ENCODE measurements at places on chromosomes 7 and 10. TPM values are rescaled to one million over a fixed set of nuclear protein-coding genes. Genes with fewer than 3 reads are reported as not detected.

- no peaks in the 10 kb centered on the region for H3K27me3 ChIP-seq
- H3K36me3 ChIP-seq = no peaks in the 10 kb centered on the region
- H3K4me1 ChIP-seq = no peaks in the 10 kb centered on the region
- no peak for DNase-seq
These were observed 92.7 kb downstream of the PARD3 start for GRCh38 chr10:34722404-34722803.

ZNF736 gene
- 21.8 TPM for total RNA-seq

COL26A1 gene
- not detected for total RNA-seq

DNA sequence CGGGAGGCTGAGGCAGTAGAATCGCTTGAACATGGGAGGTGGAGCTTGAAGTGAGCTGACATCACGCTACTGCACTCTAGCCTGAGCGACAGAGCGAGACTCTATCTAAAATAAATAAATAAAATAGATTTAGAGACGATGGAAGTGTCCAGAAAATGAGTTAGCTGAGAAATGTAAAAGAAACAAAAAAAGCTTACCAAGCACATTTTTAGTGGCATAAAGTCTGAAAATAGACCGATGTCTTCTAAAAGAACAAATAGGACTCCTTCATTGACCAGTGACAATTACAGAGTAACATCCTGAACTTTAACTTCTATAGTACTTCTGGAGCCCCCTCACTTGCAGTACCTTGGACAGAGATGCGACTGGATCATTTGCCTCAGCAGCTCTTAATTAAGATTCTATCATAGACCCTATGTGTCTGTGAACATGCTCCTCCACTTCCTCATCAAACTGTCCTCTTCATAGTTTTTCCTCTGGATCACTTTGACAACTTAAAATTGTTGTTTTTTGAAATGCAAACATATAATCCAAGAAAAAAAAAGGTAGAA lies 25.2 kb upstream of the SRPK2 start:
- no peaks in the 10 kb centered on the region for H3K27me3 ChIP-seq
- DNase-seq = no peak
- H3K4me1 ChIP-seq = no peaks in the 10 kb centered on the region
- H3K27ac ChIP-seq = no peak overlapping the region
- no peak overlapping the region for H3K4me3 ChIP-seq

GRCh38 chr7:155533120-155533826 lies 13.1 kb downstream of the CNPY1 start:
- peak; percentile 14 for DNase-seq
- H3K36me3 ChIP-seq = no peaks in the 10 kb centered on the region
- peaks cover 79% of the 10 kb centered on the region for H3K27me3 ChIP-seq
- H3K4me1 ChIP-seq = peaks cover 10% of the 10 kb centered on the region

HOXA9 gene
- not detected for total RNA-seq

- no peaks in the 10 kb centered on the region for H3K4me1 ChIP-seq
- no peak for DNase-seq
- H3K27ac ChIP-seq = no peak overlapping the region
- no peaks in the 10 kb centered on the region for H3K36me3 ChIP-seq
These were observed 786.3 kb downstream of the SORCS1 start for GRCh38 chr10:106378251-106378650.

- H3K27me3 ChIP-seq = no peaks in the 10 kb centered on the region
- DNase-seq = no peak
- no peak overlapping the region for H3K27ac ChIP-seq
- peaks cover 20% of the 10 kb centered on the region for H3K4me1 ChIP-seq
- H3K4me3 ChIP-seq = no peak overlapping the region
These were observed 141.9 kb downstream of the MAD1L1 start for GRCh38 chr7:2090526-2091520.

GRCh38 chr7:125878988-125879387 lies 949.4 kb upstream of the POT1 start:
- H3K4me3 ChIP-seq = no peak overlapping the region
- DNase-seq = no peak
- H3K27me3 ChIP-seq = no peaks in the 10 kb centered on the region
- H3K27ac ChIP-seq = no peak overlapping the region
- no peaks in the 10 kb centered on the region for H3K4me1 ChIP-seq

DNA sequence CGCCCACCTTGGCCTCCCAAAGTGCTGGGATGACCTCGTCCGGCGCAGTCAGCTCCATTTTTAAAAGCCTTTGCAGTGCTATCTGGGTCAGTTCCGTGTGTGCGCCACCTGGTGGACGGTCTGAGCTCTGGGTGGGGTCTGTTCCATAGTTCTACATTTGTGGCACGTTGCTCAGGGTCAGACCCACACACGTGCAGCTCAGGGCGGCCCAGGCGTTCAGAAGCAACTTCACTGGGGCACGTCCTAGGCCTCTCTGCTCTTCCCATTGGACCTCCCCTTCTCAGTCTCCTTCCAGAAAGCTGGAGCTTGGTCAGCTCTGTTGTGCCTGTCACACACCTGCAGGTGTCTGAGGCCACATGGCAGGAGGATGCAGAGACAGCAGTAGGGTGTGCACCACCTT lies 137.9 kb downstream of the DNAJB6 start:
- no peak for DNase-seq
- H3K36me3 ChIP-seq = peaks cover 25% of the 10 kb centered on the region
- no peak overlapping the region for H3K27ac ChIP-seq
- peaks cover 24% of the 10 kb centered on the region for H3K4me1 ChIP-seq
- no peak overlapping the region for H3K4me3 ChIP-seq

CAV2 gene
- not detected for total RNA-seq

C10orf62 gene
- total RNA-seq = not detected

CTAGE8 gene
- total RNA-seq = 1.9 TPM

DNA sequence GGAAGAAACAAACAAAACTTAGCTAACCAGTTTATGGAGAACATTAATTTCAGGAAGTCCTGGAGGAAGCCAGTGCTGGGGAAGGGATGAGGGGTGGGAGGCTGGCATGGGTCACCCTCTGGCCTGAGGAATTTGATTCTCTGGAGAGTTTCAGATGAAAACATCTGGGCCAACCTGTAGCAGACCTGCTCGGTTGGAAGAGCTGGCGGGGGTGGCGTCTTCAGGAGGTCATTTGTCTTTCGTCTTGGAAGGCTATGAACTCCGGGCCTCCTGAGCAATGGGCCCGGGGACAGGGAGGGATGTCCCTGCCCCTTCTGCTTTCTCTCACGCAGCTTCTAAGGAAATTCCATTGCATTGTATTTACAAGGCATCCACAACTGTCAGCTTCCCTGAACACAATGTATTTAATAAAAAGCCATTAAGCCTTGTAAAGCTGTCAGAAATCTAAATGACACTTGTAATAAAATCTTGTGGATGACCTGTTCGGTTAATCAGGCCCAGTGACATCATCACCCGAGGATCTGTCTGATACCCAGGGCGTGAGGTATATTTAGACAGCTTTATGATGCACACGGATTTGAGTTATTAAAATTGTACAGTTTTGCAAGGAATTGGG lies 250.5 kb downstream of the RAB11FIP2 start:
- no peaks in the 10 kb centered on the region for H3K4me1 ChIP-seq
- no peak overlapping the region for H3K4me3 ChIP-seq
- no peak overlapping the region for H3K27ac ChIP-seq
- DNase-seq = no peak
- H3K27me3 ChIP-seq = no peaks in the 10 kb centered on the region

Measured in activated naive CD8-positive, alpha-beta T cell treated with anti-CD3 and anti-CD28 coated beads for 36 hours (primary cell).